ENCODE measurements at places on chromosomes 4 and X.

DNA sequence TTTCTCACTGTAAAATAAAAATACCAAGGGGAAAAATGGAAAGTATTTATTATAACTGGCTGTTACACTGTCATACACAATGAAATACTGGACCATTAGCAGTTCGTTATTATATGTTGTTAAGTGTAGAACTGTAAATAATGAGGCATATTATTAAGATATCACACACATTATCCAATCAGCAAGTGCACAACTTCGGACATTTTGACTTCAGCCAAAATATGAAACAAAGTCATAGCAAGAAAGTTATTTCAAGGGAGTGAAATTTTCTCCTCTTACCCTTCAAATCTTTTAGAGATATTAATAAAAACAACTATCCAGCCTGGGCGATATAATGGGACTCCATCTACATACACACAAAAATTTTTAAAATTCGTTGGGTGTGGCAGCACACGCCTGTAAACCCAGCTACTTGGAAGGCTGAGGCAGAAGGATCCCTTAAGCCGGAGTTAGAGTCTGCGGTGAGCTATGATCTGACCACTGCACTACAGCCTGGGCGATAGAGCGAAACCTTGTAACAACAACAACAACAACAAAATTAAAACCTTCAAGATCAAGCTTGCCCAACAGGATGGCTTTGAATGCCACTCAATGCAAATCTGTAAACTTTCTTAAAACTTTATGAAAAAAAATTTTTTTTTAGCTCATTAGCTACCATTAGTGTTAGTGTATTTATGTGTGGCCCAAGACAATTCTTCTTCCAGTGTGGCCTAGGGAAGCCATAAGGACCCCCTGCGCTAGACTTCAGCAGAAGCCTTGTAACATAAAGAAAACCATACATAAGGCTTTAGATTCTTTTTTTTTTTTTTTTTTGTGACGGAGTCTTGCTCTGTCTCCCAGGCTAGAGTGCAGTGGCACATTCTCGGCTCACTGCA, 1.3 kb upstream of the CISD2 start:
- no peak for DNase-seq

- DNase-seq = no peak
Observed at GRCh38 chr4:40524366-40525041, 105.2 kb downstream of the RBM47 start.

DNA sequence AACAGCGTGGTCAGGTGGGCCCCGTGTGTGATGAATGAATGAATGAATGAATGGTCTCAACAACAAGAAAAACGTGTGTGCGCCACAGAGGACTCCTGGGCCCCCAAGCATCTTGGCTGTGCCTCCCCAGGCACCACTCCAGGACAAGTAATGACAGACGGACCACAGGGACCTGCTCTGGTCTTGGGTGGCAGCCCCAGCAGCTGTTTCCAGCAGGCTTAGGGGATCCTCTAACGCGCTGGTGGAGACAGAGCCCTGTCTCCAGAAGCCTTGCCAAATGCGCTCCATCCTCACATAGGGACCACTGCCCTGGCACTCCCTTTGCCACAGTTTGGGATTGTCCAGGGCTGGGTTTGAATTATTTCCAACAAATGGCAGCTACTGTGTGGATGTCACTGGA, 39.1 kb downstream of the PSAPL1 start:
- DNase-seq = no peak

- DNase-seq = no peak
Observed at GRCh38 chr4:147980586-147980985, 248.7 kb downstream of the ARHGAP10 start.

DNA sequence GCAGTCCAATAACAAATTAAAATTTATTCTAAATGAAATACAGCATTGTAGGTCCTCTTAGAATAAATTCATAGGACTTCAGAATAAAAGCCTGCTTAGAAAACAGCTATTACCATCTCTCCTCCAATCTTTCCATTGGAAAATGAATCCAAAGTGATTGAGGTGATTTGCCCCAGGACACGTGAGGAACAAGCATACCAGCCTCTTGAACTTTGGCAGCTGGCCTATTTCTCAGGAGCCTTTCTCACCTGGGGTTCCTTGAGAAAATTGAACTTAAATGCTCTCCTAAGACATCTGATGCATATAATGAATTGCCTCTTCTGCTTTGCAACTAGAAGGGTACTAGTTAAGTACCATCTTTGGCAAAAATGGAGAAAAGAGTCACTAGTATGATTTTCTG, 13.5 kb downstream of the ARHGAP24 start:
- DNase-seq = no peak

- DNase-seq = no peak
Observed at GRCh38 chr4:138507522-138507921, 265.4 kb upstream of the SLC7A11 start.

- DNase-seq = no peak
Observed at GRCh38 chr4:13543032-13543838, 1.1 kb downstream of the NKX3-2 start.

DNA sequence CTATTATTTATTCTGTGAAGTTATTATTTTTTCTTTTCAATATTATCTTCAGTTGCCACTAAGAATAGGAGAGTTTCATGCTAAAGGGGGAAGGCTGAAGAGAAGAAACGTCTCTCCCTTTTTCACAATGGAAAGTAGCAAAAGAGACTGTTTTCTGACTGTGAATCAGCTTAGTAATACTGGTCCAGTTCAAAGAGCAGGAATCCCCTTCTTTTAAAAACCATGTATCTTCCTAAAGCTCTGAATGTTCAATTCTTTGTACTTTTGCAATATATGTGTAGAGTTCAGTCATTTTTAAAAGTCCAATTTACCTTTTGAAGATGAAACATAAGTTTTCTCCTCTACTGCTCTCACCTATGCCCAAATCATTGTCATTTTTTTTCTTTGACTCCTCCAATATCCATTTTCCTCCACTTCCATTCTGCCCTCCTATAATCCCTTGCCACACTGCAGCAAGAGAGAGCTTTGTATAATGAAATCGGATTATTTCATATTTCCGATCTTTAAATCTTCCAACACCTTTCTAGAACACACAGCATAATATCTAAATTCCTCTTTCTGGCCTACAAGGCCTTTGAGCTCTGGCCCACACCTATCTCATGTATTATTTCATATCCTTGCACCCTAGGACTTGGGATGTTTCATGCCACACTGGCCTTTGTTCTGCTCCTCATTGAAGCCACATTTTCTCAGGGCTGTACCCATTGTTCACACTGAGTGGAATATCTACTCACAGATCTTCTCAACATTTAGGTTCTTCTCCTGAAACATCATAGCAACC, 195.3 kb downstream of the CAMK2D start:
- no peak for DNase-seq

DNA sequence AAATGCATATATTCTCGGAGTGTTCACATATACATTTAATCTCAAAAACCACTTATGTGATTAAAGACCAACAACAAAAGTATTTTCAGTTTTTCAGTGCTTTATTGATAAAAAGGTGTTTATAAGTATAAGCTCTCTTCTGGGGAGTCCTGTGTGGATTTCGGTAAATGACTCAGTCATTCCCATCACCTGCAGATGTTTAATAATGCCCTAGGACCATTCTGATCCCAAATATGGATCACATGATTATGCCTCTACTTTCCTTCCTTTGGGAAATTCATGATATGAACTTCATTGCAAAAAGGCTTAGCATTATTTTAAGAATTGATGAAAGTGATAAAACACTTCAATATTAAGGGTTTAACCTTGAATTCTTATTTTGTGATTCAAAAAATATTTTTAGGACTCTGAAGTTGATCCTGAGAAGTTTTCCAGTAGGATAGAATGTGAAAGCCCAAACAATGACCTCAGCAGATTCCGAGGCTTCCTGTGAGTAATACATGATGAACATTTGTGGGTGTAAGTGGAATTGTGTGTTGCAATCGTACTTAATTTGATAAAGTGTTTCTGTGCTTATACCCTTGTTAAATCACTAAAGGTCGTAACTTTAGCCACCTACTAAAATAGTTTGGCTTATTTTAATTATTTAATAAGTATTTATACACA, 40.2 kb downstream of the ATP10D start:
- no peak for DNase-seq

DNA sequence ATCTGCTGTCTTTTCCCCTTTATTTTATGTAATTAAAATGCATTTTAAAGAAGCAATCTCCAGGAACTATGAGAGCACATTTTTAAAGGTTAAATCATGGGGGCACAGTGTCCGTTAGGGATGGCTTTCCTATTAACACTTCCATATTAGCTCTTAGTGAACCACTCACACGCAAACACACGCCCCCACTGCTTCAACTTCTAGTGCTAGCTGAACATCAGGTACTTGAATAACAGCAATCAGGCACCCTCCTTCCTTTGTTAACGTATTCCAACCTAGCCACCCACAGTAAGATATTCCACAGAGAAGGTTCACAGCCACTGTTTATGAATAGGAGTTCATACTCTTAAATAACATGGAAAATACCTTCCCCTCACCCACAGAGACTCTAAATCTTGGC, 9.3 kb downstream of the TMEM255A start:
- DNase-seq = no peak

DNA sequence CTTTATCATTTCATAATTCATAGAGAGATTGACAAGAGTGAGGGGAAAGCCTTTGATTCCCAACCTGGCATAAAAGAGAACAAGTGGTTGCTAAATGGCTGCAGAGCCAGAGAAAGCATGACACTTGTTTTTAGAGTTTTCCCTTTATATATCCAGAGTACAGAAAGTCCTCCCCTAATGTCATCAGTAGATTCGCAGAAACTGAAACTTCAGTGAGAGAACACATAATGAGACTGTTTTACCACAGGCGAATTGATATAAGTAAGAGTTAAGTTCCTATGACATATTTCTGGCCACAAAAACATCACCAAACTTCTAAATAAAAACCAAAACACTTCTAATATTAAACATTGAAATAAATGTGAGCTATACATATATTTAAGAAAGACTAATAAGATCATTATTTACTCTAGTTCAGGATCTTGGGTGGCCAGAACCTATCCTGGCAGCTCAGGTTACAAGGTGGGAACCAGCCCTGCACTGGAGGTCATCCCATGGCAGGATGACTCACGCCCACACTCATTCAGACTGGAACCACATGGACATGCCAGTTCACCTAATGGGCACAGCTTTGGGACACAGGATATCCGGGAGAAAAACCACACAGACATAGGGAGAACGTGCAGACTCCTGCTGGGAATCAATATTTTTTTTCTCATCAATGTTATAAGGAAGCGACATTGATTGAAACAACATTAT, 35.5 kb downstream of the NWD2 start:
- no peak for DNase-seq

DNA sequence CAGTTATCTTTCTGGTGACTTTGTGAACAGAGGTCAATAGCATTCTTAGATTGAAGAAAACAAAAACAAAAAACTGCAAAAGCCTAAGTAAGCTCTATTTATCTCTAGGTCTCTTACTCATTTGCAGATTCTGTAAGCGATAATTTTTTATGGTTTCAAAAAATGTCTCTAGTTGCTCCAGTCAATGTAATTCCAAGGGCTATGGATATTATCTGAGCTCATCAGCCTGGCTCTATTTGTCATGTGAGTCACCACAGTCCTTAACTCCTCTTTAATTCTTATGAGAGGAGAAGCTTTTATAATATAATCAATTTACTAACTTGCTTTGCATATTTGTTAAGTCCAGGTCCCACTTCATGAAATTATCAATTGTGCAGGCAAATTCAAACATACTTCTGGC, 79.1 kb downstream of the NPFFR2 start:
- no peak for DNase-seq

DNA sequence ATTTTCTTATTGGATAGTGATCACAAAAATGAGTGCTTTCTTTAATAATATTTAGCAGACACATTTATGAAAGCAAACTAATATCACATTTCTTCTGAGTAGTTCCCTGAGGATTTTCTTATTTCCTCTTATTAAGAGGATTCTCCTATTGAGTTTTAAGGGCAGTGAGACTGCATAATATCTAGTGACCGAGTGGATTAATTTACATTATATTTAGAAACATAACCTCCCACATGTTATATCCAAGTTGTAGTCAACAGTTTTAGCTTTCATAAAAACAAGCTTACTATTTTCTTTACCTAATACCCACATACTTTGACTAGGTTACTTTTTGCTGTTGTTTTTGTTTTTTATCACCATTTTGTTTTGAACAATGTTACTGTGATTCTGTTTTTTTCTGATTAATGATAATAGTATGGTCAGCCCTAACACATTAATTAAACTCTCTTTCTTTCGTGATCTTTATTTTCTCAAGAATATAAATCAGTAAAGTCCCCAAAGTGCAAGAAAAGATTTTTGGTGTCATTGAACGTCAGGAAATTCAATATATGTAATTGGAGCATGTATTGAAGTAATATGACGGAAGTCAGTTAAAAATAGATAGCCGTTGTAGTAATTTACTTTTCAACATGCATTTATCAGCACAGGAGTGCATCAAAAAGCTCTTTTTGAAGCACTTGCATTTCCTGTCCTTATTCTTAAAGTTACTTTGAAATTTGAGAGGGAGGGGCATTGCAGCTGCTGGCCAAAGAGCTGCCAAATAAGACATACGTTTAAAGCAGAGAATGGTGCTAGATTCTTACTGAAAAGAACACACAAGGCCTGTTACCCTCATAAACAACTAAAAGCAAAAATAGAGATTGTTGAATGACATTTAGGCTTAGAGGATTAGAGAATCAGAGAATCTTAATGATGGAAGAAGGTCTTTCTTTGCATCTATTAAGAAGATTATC, 25.2 kb downstream of the DDIT4L start:
- DNase-seq = no peak

DNA sequence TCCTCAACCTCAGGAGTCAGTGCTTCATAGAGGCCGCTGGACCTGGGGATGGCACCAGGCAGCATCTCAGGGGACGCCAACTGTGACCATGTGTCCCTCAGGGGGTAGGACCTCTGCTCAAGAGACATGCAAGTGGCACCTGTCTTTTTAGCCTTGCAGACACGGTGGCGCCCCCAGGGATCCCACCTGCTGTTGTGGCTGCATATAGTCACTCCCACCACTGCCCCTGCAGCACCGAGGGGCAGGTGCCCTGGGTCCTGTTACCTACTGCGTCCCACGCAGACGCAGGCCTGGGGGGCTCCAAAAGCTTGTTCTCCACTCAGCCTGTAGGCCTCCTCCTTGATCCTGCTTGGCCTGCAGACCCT, 2.5 kb downstream of the MYL5 start:
- DNase-seq = no peak
